ENCODE measurements at places on chromosomes 3 and 15.

DNA sequence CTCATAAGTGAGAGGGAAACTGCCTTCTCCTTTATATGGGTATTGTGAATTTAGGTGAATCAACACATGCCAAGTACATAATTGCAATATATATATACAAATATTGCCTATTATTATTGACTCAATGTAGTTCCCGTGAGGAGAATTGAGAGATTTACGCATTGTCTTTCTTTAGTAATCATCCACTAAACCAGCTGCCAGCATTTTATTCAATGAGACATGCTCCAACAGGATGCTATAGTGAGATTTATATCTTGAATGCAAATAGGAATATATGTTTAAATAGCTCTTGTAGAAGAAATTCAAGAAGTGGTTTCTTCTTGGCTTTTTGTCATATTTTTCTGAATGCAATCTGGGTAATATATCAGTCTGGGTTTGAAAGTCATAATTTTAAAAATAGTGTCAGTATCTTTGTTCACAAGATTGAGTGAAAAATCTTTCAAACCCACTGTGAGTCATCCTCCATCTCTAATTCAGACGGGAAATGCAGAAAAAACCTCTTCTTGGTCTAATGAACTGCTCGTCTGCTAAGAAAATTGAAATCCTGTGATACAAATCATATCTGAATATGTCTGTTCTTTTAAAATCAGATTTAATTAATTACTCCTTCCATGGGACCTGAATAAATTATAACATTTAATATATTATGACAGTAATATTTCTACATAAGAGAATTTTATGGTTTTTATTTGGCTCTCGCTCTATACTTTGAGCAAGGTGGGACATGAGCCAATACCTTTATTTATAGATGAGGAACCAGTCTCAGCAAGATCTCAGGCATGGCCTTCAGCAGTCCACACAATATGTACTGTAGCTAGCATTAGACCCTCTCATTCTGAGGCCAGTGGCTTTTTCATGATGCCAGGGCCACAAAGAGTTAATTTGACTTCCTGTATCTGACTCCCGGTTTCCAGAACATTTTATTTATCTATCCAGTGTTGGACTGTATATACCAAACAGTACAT is 516.0 kb downstream of the GABRG3 start:
- H3K27ac ChIP-seq = no peak overlapping the region
- no peaks in the 10 kb centered on the region for H3K36me3 ChIP-seq
- no peak for DNase-seq
- no peak overlapping the region for H3K4me3 ChIP-seq
- H3K4me1 ChIP-seq = peaks cover 10% of the 10 kb centered on the region
- H3K27me3 ChIP-seq = no peaks in the 10 kb centered on the region

GRCh38 chr15:66619152-66619903 is 53.5 kb upstream of the LCTL start:
- H3K4me3 ChIP-seq = no peak overlapping the region
- H3K4me1 ChIP-seq = peaks cover 24% of the 10 kb centered on the region
- peaks cover 13% of the 10 kb centered on the region for H3K27me3 ChIP-seq
- H3K27ac ChIP-seq = no peak overlapping the region
- H3K36me3 ChIP-seq = no peaks in the 10 kb centered on the region

GRCh38 chr15:68274201-68274848 is 3.2 kb upstream of the FEM1B start:
- peak overlapping the region; percentile 98 for H3K27ac ChIP-seq
- no peak overlapping the region for H3K4me3 ChIP-seq
- H3K4me1 ChIP-seq = peaks cover 60% of the 10 kb centered on the region
- no peaks in the 10 kb centered on the region for H3K36me3 ChIP-seq

- no peaks in the 10 kb centered on the region for H3K36me3 ChIP-seq
- no peak for DNase-seq
- no peak overlapping the region for H3K27ac ChIP-seq
- H3K4me1 ChIP-seq = peaks cover 3% of the 10 kb centered on the region
Observed at GRCh38 chr3:156631323-156631722, 43.1 kb upstream of the TIPARP start.

- H3K4me1 ChIP-seq = peaks cover 25% of the 10 kb centered on the region
- no peak overlapping the region for H3K4me3 ChIP-seq
- DNase-seq = no peak
- H3K27me3 ChIP-seq = no peaks in the 10 kb centered on the region
- H3K36me3 ChIP-seq = no peaks in the 10 kb centered on the region
Observed at GRCh38 chr3:195162033-195162669, 108.8 kb downstream of the XXYLT1 start.

DNA sequence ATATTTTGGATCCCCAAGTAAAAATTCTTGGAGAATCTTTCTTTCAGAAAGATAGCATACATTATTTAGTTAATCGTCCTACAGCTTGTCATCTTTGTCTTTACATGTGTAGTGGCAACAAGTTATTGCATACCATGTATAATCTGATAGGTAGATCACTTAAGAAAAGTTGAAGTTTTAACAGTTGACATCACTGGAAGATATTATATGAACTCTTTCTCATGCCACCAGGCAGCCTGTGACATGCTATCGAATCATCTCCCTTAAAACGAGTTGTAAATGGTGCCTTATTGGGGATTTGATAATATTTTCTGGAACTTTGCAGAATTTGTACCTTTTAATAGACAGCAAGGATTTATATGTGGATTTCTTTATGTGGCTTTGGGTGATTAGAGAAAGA is 8.7 kb downstream of the U2SURP start:
- no peaks in the 10 kb centered on the region for H3K27me3 ChIP-seq
- no peak overlapping the region for H3K27ac ChIP-seq
- H3K36me3 ChIP-seq = peaks cover 9% of the 10 kb centered on the region
- no peak overlapping the region for H3K4me3 ChIP-seq
- H3K4me1 ChIP-seq = peaks cover 14% of the 10 kb centered on the region
- DNase-seq = no peak

- peaks cover 38% of the 10 kb centered on the region for H3K4me1 ChIP-seq
- DNase-seq = peak; percentile 92
- peak overlapping the region; percentile 64 for H3K4me3 ChIP-seq
- H3K36me3 ChIP-seq = peaks cover 10% of the 10 kb centered on the region
Observed at GRCh38 chr3:184361932-184362667, 590 bp downstream of the POLR2H start.

Measured in suprapubic skin (tissue), 4 donors.